Naive thymus-derived CD8-positive, alpha-beta T cell (primary cell): ENCODE measurements at places on chromosomes 13 and 19. TPM values are rescaled to one million over a fixed set of nuclear protein-coding genes. Genes with fewer than 3 reads are reported as not detected.

The NLRP5 gene
- not detected for total RNA-seq

The FBN3 gene
- not detected for total RNA-seq

The ZNF841 gene
- 46.1 TPM for total RNA-seq

The NCR1 gene
- 0.29 TPM for total RNA-seq

DNA sequence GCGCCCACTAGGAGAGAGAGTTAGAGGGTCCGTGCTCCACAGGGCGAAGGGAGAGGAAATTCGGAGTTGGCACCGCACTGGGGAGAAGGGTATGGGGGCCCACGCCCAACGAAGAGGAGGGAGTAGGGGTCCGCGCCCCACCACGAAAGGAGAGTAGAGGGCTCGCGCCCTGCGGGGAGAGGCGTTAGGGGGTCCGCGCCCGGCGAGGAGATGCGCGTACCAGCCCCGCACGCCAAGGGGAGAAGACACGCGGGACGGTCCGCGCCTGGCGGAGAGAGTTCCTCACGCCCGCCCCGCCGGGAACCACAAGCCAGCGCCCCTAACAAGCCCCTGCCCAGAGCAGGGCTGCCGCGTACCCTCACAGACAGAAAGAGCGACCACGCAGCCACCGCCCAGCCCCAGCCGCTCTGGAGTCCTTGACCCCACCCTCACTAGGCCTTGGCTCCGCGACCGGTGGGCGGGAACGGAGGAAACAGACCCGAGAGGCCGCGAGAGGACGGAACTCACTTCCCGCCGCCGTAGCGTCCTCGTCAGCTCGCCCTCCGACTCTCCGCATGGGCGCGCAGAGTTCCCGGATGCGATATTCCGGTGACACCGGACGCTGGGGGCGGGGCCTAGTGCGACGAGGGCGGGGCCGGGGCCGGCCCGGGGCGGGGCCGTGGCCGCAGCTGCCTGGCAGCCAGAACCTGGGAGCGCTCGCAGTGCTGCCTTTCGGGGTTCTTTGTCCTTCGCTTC, 20.0 kb upstream of the ZSCAN18 start:
- no peak for DNase-seq
- H3K27ac ChIP-seq, result no peak overlapping the region

DNA sequence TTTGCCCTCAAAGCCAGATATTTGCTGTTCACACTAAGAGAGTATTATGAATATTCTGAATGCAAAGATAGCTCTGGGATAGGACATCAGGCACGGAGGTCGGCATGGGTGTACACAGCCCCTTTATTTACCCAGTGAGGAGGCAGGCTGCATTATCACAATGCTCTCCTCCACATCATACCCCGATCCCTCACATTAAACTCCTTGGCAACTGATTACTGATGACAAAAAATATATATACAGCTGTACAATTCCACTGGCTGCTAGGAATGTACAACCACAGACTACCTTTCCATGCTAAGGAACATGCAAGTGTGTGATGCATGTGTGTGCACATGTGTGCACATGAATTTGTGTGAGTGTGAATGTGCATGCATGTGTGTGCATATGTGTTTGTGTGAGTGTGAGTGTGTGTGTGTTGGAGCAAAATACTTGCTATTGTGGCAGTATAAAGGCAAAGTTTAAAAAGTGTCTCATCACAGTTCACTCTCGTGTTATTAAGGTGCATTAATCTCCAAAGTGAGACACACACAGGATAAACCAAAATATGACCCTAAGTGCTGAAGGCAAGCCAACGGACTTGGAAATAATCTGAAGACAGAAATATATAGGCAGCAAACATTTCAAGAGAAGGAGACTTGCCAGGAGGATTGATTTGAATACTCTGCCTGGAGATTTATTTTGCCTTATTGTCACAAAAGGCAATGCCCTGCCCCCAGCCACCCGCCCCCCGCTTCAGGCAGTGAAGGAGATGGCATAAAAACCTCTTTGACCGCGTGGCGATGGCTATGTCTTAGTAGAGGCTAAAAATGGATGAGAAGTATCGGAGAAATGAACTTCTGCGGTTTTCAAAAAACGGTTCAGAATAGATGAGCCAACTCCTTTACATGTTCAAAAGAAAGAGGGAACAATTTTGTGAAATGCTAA, 274.8 kb downstream of the TSHZ3 start:
- no peak for DNase-seq
- no peaks in the 10 kb centered on the region for H3K36me3 ChIP-seq
- no peak overlapping the region for H3K27ac ChIP-seq
- no peak overlapping the region for H3K4me3 ChIP-seq
- H3K27me3 ChIP-seq, result peaks cover 73% of the 10 kb centered on the region
- no peaks in the 10 kb centered on the region for H3K4me1 ChIP-seq

DNA sequence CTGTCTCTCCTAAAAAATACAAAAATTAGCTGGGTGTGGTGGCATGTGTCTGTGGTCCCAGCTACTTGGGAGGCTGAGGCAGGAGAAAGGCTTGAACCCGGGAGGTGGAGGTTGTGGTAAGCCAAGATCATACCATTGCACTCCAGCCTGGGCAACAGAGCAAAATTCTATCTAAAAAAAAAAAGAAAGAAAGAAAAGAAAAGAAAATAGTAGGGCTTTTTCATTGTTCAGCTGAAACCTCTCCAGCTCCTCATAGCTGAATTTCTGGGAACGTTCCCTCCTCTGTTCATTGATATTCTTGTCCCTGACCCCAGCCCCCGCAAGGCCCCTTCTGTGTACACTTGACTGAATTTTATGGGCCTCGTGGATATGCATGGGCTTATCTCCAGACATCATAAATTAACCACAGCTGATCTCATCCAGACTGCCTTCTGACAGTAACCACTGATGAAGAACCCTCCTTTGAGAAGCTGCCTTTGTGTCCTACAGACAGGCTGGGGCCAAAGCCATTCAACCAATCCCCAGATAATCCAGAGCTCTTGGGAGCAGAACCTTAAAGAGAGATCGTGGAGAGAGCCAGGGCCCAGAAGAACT, at the start of gene ELSPBP1:
Gene ELSPBP1, plus strand, starts transcription at position 424 of the 594 bp plus-strand sequence. CDS start 14,036 bp downstream, outside the sequence.
- peaks cover 16% of the 10 kb centered on the region for H3K27me3 ChIP-seq
- no peaks in the 10 kb centered on the region for H3K36me3 ChIP-seq
- H3K27ac ChIP-seq, result no peak within 1 kb of the TSS
- DNase-seq, result no peak
- H3K4me3 ChIP-seq, result no peak within 1 kb of the TSS

- H3K27me3 ChIP-seq, result peaks cover 2% of the 10 kb centered on the region
- H3K36me3 ChIP-seq, result peaks cover 8% of the 10 kb centered on the region
- peaks cover 29% of the 10 kb centered on the region for H3K4me1 ChIP-seq
- DNase-seq, result peak; percentile 70
Observed at GRCh38 chr19:46000491-46001246, 5.4 kb downstream of the CCDC61 start.

GRCh38 chr19:3389446-3389778, 23.0 kb downstream of the NFIC start:
- H3K27me3 ChIP-seq, result no peaks in the 10 kb centered on the region
- H3K27ac ChIP-seq, result no peak overlapping the region
- H3K36me3 ChIP-seq, result peaks cover 2% of the 10 kb centered on the region
- H3K4me1 ChIP-seq, result peaks cover 1% of the 10 kb centered on the region

DNA sequence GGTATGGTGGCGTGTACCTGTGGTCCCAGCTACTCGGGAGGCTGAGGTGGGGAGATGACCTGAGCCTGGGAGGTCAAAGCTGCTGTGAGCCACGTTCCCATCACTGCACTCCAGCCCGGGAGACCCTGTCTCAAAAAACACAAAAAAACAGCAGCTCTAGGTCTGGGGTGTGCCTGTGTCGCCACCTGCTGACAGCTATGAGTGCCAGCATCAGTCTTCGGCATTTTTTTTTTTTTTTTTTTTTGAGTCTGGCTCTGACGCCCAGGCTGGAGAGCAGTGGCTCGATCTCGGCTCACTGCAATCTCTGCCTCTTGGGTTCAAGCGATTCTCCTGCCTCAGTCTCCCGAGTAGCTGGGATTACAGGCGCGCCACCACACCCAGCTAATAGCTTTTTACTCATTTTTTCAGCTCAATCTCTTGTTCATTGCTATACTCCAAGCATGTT, 10.1 kb downstream of the AP2S1 start:
- H3K27ac ChIP-seq, result peak overlapping the region; percentile 46
- peaks cover under 1% of the 10 kb centered on the region for H3K4me1 ChIP-seq
- no peaks in the 10 kb centered on the region for H3K27me3 ChIP-seq
- peak; percentile 23 for DNase-seq
- H3K4me3 ChIP-seq, result no peak overlapping the region
- H3K36me3 ChIP-seq, result no peaks in the 10 kb centered on the region

DNA sequence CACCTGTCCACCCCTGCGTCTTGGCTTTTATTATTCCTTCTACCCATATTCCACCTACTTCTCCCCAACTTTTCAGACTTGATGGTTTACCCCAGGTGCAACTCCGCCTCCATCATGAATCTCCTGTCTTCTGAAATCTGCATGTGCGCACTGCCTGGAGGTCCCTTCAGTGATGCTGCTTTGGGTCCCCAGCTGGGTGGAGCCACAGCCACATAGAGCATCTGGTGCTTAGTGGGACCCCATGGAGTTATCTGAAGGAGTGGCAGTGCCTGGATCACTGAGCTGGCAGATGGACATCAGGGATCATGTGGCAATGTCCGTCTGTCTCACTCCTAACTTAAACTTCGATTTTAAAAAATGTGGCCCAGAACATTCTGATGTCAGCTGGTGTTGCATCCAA, 13.5 kb downstream of the ZNF536 start:
- no peak overlapping the region for H3K4me3 ChIP-seq
- no peak for DNase-seq
- H3K27me3 ChIP-seq, result peaks cover 6% of the 10 kb centered on the region
- no peak overlapping the region for H3K27ac ChIP-seq
- H3K4me1 ChIP-seq, result no peaks in the 10 kb centered on the region

DNA sequence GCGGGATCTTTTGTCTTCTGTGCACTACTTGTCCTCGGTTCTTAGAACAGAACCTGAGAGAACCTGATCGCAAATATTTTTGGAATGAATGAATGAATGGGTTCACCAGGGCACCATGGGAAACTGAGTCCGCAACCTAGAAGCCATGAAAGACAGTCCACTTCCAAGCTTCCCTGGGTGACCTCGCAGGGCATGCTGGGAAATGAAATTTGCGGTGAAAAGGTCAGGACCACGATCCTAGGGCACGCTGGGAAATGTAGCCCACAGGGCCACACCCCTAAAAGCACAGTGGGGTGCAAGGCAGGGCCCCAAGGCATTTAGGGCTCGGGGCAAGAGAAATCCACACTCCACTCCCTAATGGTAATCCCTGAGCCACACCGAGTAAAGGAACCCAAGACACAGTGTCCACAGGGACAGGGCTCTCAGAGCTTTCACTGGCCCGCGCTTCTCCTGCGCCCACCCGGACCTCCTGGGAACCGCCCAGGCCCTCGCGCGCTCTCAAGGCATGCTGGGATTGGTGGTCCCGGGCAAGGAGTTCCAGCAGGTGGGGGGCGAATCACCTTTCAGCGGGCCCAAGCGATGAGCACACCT, 1.1 kb upstream of the PPP1R12C start:
- H3K27ac ChIP-seq, result peak overlapping the region; percentile 94
- peaks cover 40% of the 10 kb centered on the region for H3K4me1 ChIP-seq
- peaks cover 12% of the 10 kb centered on the region for H3K27me3 ChIP-seq
- H3K4me3 ChIP-seq, result peak overlapping the region; percentile 99
- H3K36me3 ChIP-seq, result no peaks in the 10 kb centered on the region

- peaks cover 54% of the 10 kb centered on the region for H3K4me1 ChIP-seq
- H3K4me3 ChIP-seq, result peak overlapping the region; percentile 43
- H3K36me3 ChIP-seq, result peaks cover 4% of the 10 kb centered on the region
- H3K27me3 ChIP-seq, result no peaks in the 10 kb centered on the region
Observed at GRCh38 chr19:29976151-29976943, 34.3 kb downstream of the URI1 start.

DNA sequence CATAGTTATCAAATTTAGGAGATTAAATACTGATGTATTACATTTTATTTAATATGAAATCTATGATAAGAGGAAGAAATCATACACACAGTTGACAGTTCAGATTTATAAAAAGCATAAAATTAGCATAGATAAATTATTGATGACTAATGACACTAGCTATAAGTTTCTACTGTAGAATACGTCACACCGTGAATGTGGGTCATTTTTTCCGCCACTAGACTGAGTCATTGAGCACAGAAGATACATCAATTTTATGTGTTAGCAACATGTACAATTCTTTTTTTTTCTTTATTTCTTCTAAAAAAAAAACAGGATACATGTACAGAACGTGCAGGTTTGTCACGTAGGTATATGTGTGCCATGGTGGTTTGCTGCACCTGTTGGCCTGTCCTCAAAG, 22.2 kb downstream of the AP2S1 start:
- H3K4me1 ChIP-seq, result peaks cover 3% of the 10 kb centered on the region
- H3K4me3 ChIP-seq, result no peak overlapping the region
- no peaks in the 10 kb centered on the region for H3K36me3 ChIP-seq
- no peak for DNase-seq
- no peak overlapping the region for H3K27ac ChIP-seq
- no peaks in the 10 kb centered on the region for H3K27me3 ChIP-seq

GRCh38 chr13:109408591-109409382, 377.6 kb downstream of the IRS2 start:
- peaks cover 6% of the 10 kb centered on the region for H3K27me3 ChIP-seq
- H3K4me3 ChIP-seq, result no peak overlapping the region
- H3K36me3 ChIP-seq, result no peaks in the 10 kb centered on the region
- no peaks in the 10 kb centered on the region for H3K4me1 ChIP-seq

DNA sequence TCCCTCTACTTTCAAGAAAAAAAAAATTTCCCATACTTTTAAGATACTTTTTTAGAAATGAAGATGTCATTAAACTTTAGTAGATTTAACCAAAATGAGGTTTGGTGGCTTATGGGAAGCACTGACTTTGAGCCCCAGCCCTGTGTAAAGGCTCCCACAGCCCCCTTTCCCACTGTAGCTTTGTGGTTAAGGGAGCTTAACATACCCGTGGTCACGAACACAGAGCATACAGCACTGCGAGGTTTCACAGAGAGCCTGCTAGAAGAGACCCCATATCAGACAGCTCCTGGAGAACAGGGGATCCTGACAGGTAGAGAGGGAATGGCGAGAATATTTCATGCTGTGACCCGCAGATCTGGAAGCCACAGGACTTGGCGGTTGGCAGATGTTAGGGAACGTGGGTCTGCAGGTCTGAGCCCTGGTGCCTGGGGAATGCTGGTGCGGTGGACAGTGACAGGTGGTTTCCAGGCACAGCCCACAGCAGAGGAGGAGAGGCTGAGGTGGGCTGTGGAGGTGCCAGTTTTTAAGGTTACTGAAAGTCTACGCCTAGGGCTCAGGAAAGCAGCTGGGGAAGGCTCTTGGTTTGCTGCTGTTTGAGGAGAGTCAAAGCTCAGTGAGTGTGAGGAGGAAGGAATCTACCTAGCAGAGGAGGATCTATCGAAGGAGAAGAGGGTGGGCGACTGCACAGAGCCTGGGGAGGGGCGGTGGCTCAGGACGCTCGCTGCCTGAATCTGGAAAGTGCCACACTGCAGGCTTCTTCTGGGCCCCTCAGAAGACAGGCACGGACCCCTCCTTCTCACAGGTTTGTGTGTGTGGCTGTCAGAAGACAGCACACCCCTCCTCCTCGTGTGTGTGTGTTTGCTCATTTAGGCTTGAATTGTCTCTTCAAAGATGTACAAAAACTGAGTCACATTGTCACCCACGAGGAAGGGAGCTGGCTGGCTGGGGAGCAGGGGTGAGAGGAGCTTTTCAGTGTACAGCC, 49.9 kb downstream of the SLC7A9 start:
- peak overlapping the region; percentile 27 for H3K27ac ChIP-seq
- no peak for DNase-seq
- peaks cover 14% of the 10 kb centered on the region for H3K27me3 ChIP-seq
- H3K4me1 ChIP-seq, result peaks cover 28% of the 10 kb centered on the region
